ENCODE measurements at places on chromosomes 4 and X.

- DNase-seq, result no peak
These were observed 9.6 kb upstream of the CCDC149 start for GRCh38 chr4:24922416-24922815.

DNA sequence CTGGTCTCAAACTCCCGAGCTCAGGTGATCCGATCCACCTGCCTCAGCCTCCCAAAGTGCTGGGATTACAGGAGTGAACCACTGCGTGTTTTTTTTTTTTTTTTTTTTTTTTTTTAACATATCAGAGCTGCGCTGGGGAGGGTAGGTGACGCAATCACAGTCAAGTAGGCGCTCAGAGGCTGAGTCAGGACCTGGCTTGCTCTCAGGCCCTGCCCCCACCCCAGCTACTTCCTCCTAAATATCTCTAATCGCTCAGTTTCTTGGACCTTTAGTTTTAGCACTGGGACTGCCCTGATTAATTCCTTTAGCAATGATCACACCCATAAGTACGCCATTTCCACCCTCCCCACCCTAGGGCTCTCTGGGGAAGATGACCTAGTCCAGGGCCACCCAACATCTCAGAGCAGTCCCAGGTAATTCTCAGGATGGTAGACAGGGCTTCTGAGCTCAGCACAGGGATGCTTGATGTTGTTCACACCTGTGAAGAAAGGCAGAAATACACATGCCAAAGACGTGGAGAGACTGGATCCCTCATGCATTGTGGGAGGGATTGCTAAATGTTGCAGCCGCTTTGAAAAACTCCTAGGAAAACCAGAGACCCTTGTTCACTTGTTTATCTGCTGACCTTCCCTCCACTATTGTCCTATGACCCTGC lies 50.2 kb downstream of the DDX3X start:
- DNase-seq, result peak; percentile 64

DNA sequence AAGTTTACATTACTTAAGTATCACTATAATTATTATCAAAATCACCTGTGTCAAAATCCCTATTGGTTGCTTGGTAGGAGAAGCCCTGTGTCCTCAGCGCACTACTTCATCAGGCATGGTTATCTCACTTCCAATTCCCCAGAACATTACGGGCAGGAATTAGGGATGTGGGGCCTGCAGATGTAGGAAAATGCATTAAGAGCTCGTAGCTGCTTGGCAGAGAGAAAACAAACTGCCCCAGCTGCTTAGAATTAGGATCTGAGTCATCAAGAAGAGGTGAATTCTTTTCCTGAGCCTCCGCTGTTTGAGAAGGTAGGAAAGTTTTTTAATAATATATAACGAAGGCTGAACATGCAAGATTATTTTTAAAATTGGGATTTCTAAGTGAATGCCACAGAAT lies 31.1 kb upstream of the CLNK start:
- DNase-seq, result no peak

DNA sequence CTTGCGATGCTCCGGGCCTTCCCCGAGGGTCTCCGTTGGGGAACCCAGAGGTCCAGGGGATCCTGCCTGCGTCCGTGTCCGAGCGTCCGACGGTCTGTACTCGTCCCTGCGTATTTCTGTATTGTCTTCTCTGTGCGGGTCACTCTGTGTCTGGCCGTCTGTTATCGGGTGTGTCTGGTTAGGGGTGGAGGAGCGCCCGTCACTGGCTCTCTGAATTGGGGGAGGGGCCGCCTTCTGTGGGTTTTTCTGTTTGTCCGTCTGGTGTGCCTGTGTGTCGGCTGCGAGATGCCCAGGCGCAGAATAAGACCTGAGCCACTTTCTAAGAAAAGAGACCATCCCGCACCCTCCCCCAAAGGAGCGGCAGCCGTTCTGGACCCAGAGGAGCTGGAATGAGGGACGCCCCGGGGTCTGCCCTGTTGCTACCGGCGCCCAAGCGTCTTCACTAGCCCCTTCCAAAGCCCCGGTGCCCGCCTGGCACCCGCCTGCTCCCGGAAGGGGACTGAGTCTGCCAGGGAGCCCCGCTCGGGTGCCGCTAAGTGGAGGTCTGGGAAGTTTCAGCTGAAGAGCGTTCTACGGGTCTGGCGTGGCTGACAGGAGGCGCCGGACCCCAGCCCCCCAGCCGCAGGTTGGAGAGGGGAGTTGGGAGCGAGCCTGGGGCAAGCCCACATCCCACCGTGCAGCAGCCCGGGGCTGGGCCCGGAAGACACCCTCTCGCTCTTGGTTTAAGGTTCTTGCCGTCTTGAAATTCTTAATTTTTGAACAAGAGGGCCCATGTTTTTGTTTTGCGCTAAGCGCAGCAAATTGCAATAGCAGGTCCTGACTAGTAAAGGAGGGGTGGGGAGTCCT lies 1.0 kb upstream of the OTOP1 start:
- no peak for DNase-seq

GRCh38 chr4:102478186-102478585 lies 23.0 kb upstream of the NFKB1 start:
- no peak for DNase-seq

All from skeletal muscle cell (primary cell).